Naive thymus-derived CD8-positive, alpha-beta T cell (primary cell): ENCODE measurements at places on chromosomes 3 and 15.

- DNase-seq = no peak
Measured at GRCh38 chr3:168653255-168653654, 557.5 kb upstream of the GOLIM4 start.

DNA sequence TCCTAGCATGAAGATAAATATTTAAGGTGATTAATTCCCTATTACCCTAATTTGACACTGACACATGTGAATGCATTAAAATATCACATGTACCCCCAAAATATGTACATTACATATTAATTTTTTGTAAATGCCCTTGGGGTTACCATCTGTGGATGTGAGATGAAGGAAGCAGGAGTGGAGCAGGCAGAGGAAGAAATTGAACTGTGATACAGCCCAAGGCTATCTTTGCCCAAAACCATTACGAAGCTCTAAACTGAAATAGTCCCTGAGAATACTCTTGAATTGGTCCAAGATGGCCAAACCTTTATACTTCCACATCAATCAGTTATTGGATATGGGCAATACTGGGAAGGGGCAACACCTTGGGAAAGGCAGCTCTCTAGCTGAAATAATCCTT lies 105.0 kb downstream of the CLASP2 start:
- no peak for DNase-seq

- DNase-seq = no peak
Measured at GRCh38 chr3:126372413-126373145, 15.4 kb upstream of the KLF15 start.

DNA sequence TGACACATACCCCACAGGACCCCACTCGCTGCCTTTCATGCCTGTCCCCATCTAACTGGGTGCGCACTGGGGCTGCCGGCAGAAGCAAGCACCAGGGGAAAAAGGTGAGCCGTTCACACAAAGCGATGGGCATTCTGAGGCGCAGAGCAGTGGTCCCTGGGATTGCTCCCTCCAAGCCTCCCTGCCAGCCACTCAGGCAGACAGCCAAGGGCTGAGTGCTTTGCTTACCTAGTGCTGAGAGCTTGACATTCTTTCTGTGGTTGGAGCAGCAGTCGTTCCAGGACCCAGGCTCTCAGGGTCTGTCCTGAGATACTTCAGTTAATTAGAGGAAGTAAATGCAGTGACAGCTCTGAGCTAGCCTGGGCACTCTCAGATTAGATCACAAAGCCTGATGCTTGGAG lies 5.7 kb downstream of the ESYT3 start:
- no peak for DNase-seq

- no peak for DNase-seq
Measured at GRCh38 chr3:77746892-77747291, 707.0 kb downstream of the ROBO2 start.

- DNase-seq = no peak
Measured at GRCh38 chr3:49992326-49992725, 52.4 kb downstream of the RBM6 start.

GRCh38 chr3:97863775-97864174 lies 42.0 kb downstream of the CRYBG3 start:
- DNase-seq = no peak

GRCh38 chr3:155308831-155309230 lies 15.3 kb upstream of the STRIT1 start:
- DNase-seq = no peak

- no peak for DNase-seq
Measured at GRCh38 chr3:78495301-78495700, 1272.5 kb downstream of the ROBO1 start.

DNA sequence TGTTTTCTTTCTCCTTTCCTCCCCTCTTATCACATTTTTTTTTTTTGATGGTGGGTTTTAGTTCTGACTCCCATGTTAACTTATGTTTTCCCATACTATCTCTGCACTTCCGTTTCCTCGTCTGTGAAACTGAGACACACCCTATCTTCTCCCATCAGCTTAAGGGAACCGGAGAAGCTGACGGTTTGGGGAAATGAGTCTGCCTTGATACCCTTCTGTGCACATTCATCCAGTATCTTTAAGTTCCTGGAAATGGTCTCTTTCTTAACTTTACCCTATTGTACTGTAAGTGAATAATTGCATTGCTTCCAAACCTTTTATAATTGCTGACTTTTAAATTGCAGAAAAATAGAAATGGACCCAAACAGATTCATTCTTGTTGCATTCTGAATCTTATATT lies 26.2 kb upstream of the CFAP161 start:
- DNase-seq = no peak
